Umbilical cord (tissue), 2 donors: ENCODE measurements at places on chromosomes 6 and 20. TPM values are rescaled to one million over a fixed set of nuclear protein-coding genes. Genes with fewer than 3 reads are reported as not detected.

The PHIP gene
- 38.8 TPM for total RNA-seq

- no peak for DNase-seq
Measured at GRCh38 chr20:54262671-54263070, 54.8 kb downstream of the PFDN4 start.

- DNase-seq = no peak
Measured at GRCh38 chr6:71507183-71507582, 218.6 kb downstream of the OGFRL1 start.

DNA sequence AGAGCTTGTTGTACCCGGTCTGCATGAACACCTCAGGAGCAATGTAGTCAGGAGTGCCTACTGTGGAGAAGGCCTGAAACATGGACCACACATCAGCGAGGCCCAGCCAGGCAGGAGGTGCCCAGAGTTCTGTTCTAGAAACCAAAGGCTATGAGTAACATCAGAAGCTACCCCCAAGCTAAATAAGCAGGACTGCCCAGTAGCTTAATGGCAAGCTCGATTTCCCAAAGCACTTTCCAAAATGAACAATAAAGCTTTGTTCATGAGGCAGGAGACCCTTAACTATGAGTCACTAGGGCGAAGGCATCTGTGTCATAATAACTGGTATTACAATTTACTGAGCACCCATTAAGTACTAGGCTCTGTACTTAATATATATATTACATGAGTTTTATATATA is 47.4 kb downstream of the STK38 start:
- DNase-seq = no peak

GRCh38 chr6:144264270-144265060 is 20.7 kb upstream of the UTRN start:
- peak; percentile 81 for DNase-seq

GRCh38 chr6:65708162-65708561 is 1.1 kb upstream of the EYS start:
- DNase-seq = no peak

GRCh38 chr6:145756170-145756662 is 20.9 kb upstream of the EPM2A start:
- DNase-seq = peak; percentile 69
